ENCODE measurements at places on chromosomes 11 and 22. TPM values are rescaled to one million over a fixed set of nuclear protein-coding genes. Genes with fewer than 3 reads are reported as not detected.

The CNTF gene
- total RNA-seq, result 4.0 TPM

- no peaks in the 10 kb centered on the region for H3K4me1 ChIP-seq
- H3K36me3 ChIP-seq, result no peaks in the 10 kb centered on the region
- DNase-seq, result no peak
- H3K27me3 ChIP-seq, result peaks cover 29% of the 10 kb centered on the region
Measured at GRCh38 chr22:26949193-26949592, 291.8 kb downstream of the MIAT start.

- H3K27ac ChIP-seq, result no peak overlapping the region
- H3K4me1 ChIP-seq, result peaks cover 15% of the 10 kb centered on the region
- DNase-seq, result peak; percentile 51
- no peaks in the 10 kb centered on the region for H3K36me3 ChIP-seq
Measured at GRCh38 chr22:45515676-45516075, 13.0 kb downstream of the FBLN1 start.

DNA sequence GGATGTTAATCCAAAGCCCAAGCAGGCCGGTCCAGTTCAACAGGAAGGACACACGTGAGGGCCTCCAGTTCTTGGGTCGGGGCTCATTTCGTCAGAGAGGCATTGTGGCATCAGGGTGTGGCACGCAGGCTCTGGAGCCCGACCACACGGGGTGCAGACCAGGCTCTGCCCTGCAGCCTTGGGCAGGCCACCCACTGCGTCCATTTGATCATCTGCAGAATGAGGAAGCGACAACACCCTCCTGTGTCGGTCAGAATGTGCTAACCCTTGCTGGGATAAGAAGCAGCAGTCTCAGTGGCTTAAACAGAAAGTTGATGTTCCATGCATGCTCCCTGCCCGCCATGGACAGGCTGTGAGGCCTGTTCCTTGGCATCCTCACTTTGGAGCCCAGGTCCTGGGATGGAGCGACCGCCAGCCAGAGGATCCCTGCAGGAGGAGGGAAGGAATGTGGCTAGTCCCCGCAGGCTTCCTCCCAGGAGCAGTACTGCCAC lies 10.8 kb downstream of the RIBC2 start:
- no peak overlapping the region for H3K27ac ChIP-seq
- no peak for DNase-seq
- no peaks in the 10 kb centered on the region for H3K4me1 ChIP-seq
- H3K27me3 ChIP-seq, result no peaks in the 10 kb centered on the region
- no peak overlapping the region for H3K4me3 ChIP-seq
- H3K36me3 ChIP-seq, result no peaks in the 10 kb centered on the region

The KIAA1671 gene
- total RNA-seq, result 33.8 TPM

- no peaks in the 10 kb centered on the region for H3K36me3 ChIP-seq
- H3K4me1 ChIP-seq, result no peaks in the 10 kb centered on the region
- DNase-seq, result peak; percentile 32
- H3K27me3 ChIP-seq, result peaks cover 7% of the 10 kb centered on the region
- H3K27ac ChIP-seq, result no peak overlapping the region
Measured at GRCh38 chr22:38964989-38965388, 7.6 kb downstream of the APOBEC3A start.

The EIF3D gene
- 120 TPM for total RNA-seq

DNA sequence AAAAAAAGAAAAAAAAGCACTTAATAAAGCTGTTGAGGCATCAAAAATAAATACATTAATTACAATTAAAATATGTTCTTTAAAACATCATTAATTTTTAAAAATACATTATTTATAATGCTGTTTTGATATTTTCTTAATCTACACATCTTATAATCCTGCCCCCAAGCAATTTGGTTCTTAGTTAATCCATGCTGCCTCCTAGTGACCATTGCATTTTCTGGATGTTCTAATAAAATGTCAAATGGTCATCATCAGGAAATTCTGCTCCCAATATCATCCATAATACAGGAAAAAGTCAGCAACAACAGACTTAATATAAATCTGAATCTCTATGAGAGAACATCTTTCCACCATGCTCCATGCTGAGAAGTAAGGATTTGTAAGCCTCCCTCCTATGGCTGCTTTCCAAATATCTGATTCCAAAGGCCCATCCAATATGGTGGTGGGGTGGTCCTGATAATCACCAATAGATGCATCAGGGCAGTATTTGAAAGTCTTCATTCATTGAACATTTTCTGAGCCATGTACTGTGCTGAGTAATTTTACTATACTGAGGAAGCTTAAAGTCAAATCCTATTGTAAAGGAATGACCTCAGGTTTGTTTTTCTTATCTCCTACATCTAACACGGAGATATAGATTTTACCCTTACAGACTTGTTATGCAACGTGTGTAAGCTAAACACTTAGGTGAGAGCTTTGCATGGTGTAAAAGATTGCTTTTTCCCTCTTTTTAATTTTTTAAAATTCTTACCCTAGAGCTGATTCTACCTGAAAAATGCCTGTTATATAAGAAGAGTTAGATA lies 124.7 kb upstream of the BMAL1 start:
- H3K27me3 ChIP-seq, result no peaks in the 10 kb centered on the region
- no peak overlapping the region for H3K4me3 ChIP-seq
- no peaks in the 10 kb centered on the region for H3K4me1 ChIP-seq
- no peaks in the 10 kb centered on the region for H3K36me3 ChIP-seq

The GRAMD1B gene
- 8.9 TPM for total RNA-seq

GRCh38 chr11:125846188-125846587 lies 13.1 kb downstream of the PATE4 start:
- H3K36me3 ChIP-seq, result no peaks in the 10 kb centered on the region
- no peaks in the 10 kb centered on the region for H3K4me1 ChIP-seq
- H3K27ac ChIP-seq, result no peak overlapping the region
- no peak overlapping the region for H3K4me3 ChIP-seq
- H3K27me3 ChIP-seq, result no peaks in the 10 kb centered on the region
- DNase-seq, result no peak

DNA sequence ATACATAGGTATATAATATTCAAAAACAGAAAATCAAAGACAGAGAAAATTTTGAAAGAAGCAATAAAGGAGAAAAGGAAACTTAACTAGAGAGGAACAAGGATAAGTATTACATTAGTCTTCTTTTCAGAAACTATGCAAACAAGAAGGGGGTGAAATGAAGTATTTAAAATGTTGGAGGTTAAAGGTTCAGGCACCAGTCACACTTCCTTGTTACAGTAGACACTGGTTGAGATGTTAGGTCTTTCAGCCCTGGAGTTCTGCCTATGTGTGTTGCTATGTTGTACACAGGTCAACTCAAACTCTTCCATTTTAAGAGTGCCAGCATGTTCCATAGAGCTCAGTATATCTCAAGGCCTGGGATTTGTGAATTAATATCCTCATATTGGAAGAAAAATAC lies 6.0 kb upstream of the MS4A4A start:
- no peaks in the 10 kb centered on the region for H3K27me3 ChIP-seq
- no peak overlapping the region for H3K27ac ChIP-seq
- DNase-seq, result no peak
- no peaks in the 10 kb centered on the region for H3K36me3 ChIP-seq
- H3K4me3 ChIP-seq, result no peak overlapping the region
- H3K4me1 ChIP-seq, result no peaks in the 10 kb centered on the region

The PHOX2A gene
- not detected for total RNA-seq

GRCh38 chr22:46007003-46007847 lies 30.3 kb upstream of the WNT7B start:
- H3K27ac ChIP-seq, result peak overlapping the region; percentile 84
- H3K27me3 ChIP-seq, result no peaks in the 10 kb centered on the region
- H3K4me1 ChIP-seq, result peaks cover 26% of the 10 kb centered on the region
- DNase-seq, result peak; percentile 81
- peak overlapping the region; percentile 23 for H3K4me3 ChIP-seq

DNA sequence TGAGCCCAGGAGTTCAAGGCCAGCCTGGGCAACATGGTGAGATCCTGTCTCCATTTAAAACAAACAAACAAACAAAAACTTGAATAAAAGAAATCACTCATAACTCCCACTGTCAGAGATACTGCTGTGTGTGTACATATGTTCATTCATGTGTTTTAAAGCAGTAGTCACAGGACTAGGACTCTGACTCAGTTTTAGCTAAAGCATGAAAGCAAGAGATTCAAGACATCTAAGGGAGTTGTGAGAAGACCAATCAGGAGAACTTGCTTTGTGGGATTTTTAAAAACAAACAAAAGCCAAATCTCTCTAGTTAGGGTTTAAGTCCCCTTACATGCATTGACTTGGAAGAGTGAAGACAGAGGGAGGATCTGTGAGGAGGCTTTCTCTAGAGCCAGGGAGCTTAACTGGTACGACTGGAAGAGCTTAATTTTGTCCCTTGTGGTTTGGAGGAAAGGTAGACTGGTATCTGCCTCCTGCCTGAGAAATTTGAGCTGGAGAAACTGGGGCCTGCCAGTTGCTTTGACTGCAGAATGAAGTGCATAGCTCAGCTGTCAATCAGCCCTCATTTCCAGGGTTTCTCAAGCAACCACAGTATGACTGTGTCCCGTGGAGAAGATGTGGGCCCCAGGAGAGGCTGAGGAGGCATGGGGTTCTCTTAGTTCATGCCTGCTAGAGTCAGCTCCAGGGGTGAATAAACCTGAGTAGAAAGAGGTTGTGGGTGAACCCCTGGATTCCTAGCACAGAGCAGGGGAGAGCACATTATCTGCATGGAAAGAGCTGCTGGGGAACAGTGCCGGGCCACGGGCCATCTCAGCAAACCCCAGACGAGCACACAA lies 30.6 kb downstream of the EXPH5 start:
- no peak for DNase-seq
- H3K4me1 ChIP-seq, result peaks cover 4% of the 10 kb centered on the region
- no peak overlapping the region for H3K27ac ChIP-seq
- H3K36me3 ChIP-seq, result no peaks in the 10 kb centered on the region
- no peaks in the 10 kb centered on the region for H3K27me3 ChIP-seq

Measured in psoas muscle (tissue), 8 donors.